T-helper 2 cell treated with Interferon-gamma antibody and Interleukin-4, amounts not matched to agents 100 ng/mL and 5 ng/mL, for 36 hours (primary cell): ENCODE measurements at places on chromosomes 3 and 15. TPM values are rescaled to one million over a fixed set of nuclear protein-coding genes. Genes with fewer than 3 reads are reported as not detected.

Gene CGNL1
- not detected in 2 replicates for total RNA-seq

Gene POPDC2
- total RNA-seq = 2.2 and 2.6 TPM in 2 replicates

Gene C3orf20
- total RNA-seq = 0.20 and 0.30 TPM in 2 replicates

Gene POTEB3
- total RNA-seq = not detected in 2 replicates

Gene P3H2
- not detected in 2 replicates for total RNA-seq

Gene GOLGA8R
- 9.1 and 10.2 TPM in 2 replicates for total RNA-seq

Gene NPRL2
- 44.4 and 49.6 TPM in 2 replicates for total RNA-seq

Gene GUCA1C
- total RNA-seq = not detected in 2 replicates

Gene CCDC54
- not detected in 2 replicates for total RNA-seq

Gene UROC1
- not detected in 2 replicates for total RNA-seq

Gene MAP6D1
- 0.57 and 1.4 TPM in 2 replicates for total RNA-seq

Gene CLSTN2
- not detected in 2 replicates for total RNA-seq

Gene PTPRG
- 0.30 and 0.84 TPM in 2 replicates for total RNA-seq

Gene IL17RB
- 58.0 and 63.5 TPM in 2 replicates for total RNA-seq

Gene STAC
- not detected in 2 replicates for total RNA-seq

Gene CCR9
- not detected in 2 replicates for total RNA-seq

Gene GPR62
- not detected in 2 replicates for total RNA-seq

Gene CACNA2D3
- not detected in 2 replicates for total RNA-seq

Gene CSTA
- total RNA-seq = not detected in 2 replicates

Gene SRGAP3
- total RNA-seq = 6.8 and 7.1 TPM in 2 replicates

Gene TMEM40
- not detected in 2 replicates for total RNA-seq

Gene KLHL6
- 31.7 and 32.5 TPM in 2 replicates for total RNA-seq

Gene CYB561D2
- total RNA-seq = 42.7 and 46.3 TPM in 2 replicates

Gene NR1I2
- total RNA-seq = 0.07 and 0.09 TPM in 2 replicates

Gene TMEM158
- total RNA-seq = 1.0 and 1.1 TPM in 2 replicates

Gene CXCR6
- total RNA-seq = 9.3 and 10.3 TPM in 2 replicates
